HFFc6 (cell line): ENCODE measurements at places on chromosomes 16 and 17. TPM values are rescaled to one million over a fixed set of nuclear protein-coding genes. Genes with fewer than 3 reads are reported as not detected.

GRCh38 chr16:11670171-11671131 is 2.2 kb downstream of the SNN start:
- peaks cover 20% of the 10 kb centered on the region for H3K4me1 ChIP-seq
- no peak overlapping the region for H3K27ac ChIP-seq
- H3K27me3 ChIP-seq, result peaks cover 9% of the 10 kb centered on the region
- DNase-seq, result no peak

- H3K4me1 ChIP-seq, result peaks cover 18% of the 10 kb centered on the region
- no peaks in the 10 kb centered on the region for H3K36me3 ChIP-seq
- H3K4me3 ChIP-seq, result no peak overlapping the region
- no peak overlapping the region for H3K27ac ChIP-seq
Measured at GRCh38 chr16:81170824-81171223, 67.7 kb upstream of the BCO1 start.

GRCh38 chr17:49932138-49932723 is 36.8 kb upstream of the DLX4 start:
- H3K36me3 ChIP-seq, result no peaks in the 10 kb centered on the region
- DNase-seq, result no peak
- no peak overlapping the region for H3K27ac ChIP-seq
- peaks cover 63% of the 10 kb centered on the region for H3K27me3 ChIP-seq
- H3K4me1 ChIP-seq, result peaks cover 10% of the 10 kb centered on the region

DNA sequence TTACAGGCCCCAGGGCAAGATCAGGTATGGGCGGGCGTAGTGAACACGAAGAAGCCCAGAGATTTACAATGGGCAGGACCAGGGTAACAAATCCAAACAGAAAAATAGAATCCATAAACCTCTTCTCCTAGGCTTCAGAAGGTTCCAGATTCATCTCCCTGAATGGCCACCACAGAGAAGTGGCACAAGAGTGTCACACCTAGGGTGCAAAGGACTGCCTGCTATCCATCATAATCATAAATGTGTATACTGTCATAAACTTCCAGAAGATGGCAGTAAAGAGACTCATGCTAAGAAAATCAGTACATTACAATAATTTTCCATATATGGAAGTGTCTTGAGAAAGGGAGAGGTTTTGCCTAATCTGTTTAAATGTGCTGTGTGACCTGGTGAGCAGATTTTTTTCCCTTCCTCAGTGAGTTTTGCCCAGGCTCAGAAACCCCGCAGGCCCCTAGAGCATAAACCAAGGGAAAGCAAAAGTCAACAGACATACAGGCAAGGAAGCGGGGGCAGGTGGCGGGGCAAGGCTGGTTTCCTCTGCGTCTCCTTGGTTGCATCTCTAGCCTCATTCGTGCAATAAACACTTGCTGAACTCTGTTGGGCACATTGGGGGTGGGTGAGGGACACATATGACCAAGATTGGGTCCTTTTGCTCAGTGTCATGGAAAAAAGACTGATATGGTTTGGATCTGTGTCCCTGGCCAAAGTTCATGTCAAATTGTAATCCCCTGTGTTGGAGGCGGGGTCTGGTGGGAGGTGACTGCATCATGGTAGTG is 92.0 kb upstream of the CDH5 start:
- H3K4me1 ChIP-seq, result peaks cover 37% of the 10 kb centered on the region
- DNase-seq, result peak; percentile 43
- no peaks in the 10 kb centered on the region for H3K36me3 ChIP-seq
- no peak overlapping the region for H3K4me3 ChIP-seq
- H3K27ac ChIP-seq, result no peak overlapping the region
- H3K27me3 ChIP-seq, result no peaks in the 10 kb centered on the region; the same call in 1 of the 2 replicates

GRCh38 chr16:66910175-66910940 is 8.3 kb downstream of the CDH16 start:
- no peak overlapping the region for H3K27ac ChIP-seq
- no peak overlapping the region for H3K4me3 ChIP-seq
- H3K4me1 ChIP-seq, result peaks cover 1% of the 10 kb centered on the region

Gene RNF222
- total RNA-seq, result not detected in 3 replicates

Gene KRT33B
- 1.1 to 2.5 TPM (median 1.8 TPM) in 3 replicates for total RNA-seq

- peaks cover 26% of the 10 kb centered on the region for H3K36me3 ChIP-seq
- H3K4me1 ChIP-seq, result peaks cover 29% of the 10 kb centered on the region
- peak; percentile 74 for DNase-seq
- H3K4me3 ChIP-seq, result peak within 1 kb of the TSS; percentile 96
Measured at GRCh38 chr17:41812381-41813151, at the start of gene FKBP10. TSS of gene FKBP10 (plus strand) at chr17:41813004. CDS start at chr17:41813035, 31 bp downstream.

DNA sequence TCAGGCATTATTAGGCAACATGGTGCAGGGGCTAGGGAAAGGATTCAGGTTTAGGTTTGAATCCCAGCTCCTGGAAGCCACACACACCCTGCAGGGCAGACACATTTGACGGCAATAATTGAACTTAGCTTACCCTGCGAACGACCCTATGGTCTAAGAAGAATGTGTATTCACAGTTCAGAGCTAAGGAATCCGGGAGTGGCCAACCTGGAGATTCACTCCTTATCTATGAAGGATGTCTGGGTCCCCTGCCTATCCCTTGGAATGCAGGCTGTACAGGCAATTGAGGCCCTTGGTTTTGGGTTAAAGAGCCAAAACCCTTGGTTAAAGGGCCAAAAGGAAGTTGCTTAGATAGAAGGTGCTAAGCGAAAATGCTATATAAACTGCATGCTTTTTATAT is 2.9 kb upstream of the SYT17 start:
- no peaks in the 10 kb centered on the region for H3K4me1 ChIP-seq
- DNase-seq, result no peak
- no peak overlapping the region for H3K4me3 ChIP-seq
- peaks cover 21% of the 10 kb centered on the region for H3K27me3 ChIP-seq

DNA sequence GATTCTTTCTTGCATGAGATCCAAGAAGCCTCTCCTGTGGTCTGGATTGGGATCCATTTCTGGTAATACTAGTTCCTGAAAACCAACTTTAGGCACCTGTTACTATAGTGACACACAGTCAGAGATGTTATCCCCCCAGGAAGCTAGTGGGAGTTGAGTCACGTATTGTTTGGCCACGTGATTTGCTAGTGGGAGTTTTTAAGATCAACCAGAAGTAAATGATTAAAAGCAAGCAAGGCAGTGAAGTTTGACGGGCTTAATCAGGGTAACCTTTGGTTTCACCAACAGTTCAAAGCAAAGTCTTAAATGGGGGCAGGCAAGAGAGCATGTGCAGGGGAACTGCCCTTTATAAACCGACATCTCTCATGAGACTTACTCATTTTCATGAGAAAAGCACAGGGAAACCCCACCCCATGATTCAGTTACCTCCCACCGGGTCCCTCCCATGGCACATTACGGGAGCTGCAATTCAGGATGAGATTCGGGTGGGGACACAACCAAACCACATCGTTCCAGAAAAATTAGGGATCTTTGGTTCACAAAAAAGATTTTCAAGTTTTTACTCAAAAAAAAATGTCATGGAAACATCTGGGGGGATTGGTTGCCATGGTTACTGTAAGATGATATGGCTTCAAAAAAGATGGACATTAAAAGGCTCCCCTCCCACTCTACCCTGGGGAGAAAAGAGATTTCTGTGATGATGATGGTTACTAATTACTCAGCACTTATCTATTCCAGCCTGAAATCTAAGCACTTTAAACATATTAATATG is 483.1 kb upstream of the ERCC4 start:
- peak; percentile 9 for DNase-seq
- no peak overlapping the region for H3K4me3 ChIP-seq
- no peaks in the 10 kb centered on the region for H3K27me3 ChIP-seq
- H3K27ac ChIP-seq, result no peak overlapping the region
- no peaks in the 10 kb centered on the region for H3K36me3 ChIP-seq

DNA sequence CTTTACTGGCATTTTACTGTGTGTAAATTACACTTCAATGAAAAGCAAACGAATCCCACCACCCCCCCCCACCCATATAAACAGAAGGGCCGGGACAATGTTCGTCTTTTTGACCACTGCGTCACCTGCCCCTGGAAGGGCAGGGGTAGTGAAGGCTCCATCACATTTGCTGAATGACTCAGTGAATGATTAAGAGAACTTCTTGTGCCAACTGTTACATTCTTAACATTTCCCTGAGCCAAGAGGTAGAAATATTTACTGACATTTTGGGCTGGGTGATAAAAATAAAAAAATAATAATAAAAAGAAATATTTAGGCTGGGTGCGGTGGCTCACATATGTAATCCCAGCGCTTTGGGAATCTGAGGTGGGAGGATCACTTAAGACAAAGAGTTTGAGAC is 24.1 kb downstream of the C16orf96 start:
- no peak overlapping the region for H3K27ac ChIP-seq
- H3K27me3 ChIP-seq, result peaks cover 7% of the 10 kb centered on the region
- no peak overlapping the region for H3K4me3 ChIP-seq
- no peaks in the 10 kb centered on the region for H3K4me1 ChIP-seq
- peak; percentile 4 for DNase-seq

GRCh38 chr16:67433131-67433719 is 2.3 kb downstream of the HSD11B2 start:
- H3K27me3 ChIP-seq, result peaks cover 19% of the 10 kb centered on the region
- peaks cover 7% of the 10 kb centered on the region; the same call in 1 of the 2 replicates for H3K36me3 ChIP-seq
- no peaks in the 10 kb centered on the region for H3K4me1 ChIP-seq

GRCh38 chr16:55189224-55189623 is 134.8 kb upstream of the IRX6 start:
- peaks cover 1% of the 10 kb centered on the region for H3K27me3 ChIP-seq
- no peaks in the 10 kb centered on the region for H3K4me1 ChIP-seq
- H3K4me3 ChIP-seq, result no peak overlapping the region
- H3K27ac ChIP-seq, result no peak overlapping the region

Gene ZFP3
- 0.03 to 0.12 TPM (median 0.10 TPM) in 3 replicates for total RNA-seq

GRCh38 chr17:41520821-41521521 is 2.3 kb upstream of the KRT15 start:
- H3K27ac ChIP-seq, result peak overlapping the region; percentile 92
- H3K4me3 ChIP-seq, result peak overlapping the region; percentile 53; the same call in 1 of the 2 replicates
- H3K4me1 ChIP-seq, result peaks cover 44% of the 10 kb centered on the region

GRCh38 chr16:11597235-11598095 is 10.7 kb upstream of the LITAF start:
- H3K4me3 ChIP-seq, result peak overlapping the region; percentile 12; the same call in 1 of the 2 replicates
- peaks cover 34% of the 10 kb centered on the region for H3K4me1 ChIP-seq
- DNase-seq, result peak; percentile 35
- peak overlapping the region; percentile 60 for H3K27ac ChIP-seq
- peaks cover 2% of the 10 kb centered on the region; the same call in 1 of the 2 replicates for H3K27me3 ChIP-seq

GRCh38 chr17:48011405-48012150 is 26.0 kb downstream of the COPZ2 start:
- H3K4me1 ChIP-seq, result peaks cover 18% of the 10 kb centered on the region
- H3K27ac ChIP-seq, result peak overlapping the region; percentile 46
- peak; percentile 47 for DNase-seq
- no peaks in the 10 kb centered on the region for H3K36me3 ChIP-seq
- peak overlapping the region; percentile 75 for H3K4me3 ChIP-seq
- peaks cover 8% of the 10 kb centered on the region for H3K27me3 ChIP-seq

GRCh38 chr17:73196500-73196899 is 3.6 kb downstream of the COG1 start:
- H3K4me1 ChIP-seq, result peaks cover 46% of the 10 kb centered on the region
- H3K27ac ChIP-seq, result peak overlapping the region; percentile 72
- peaks cover 69% of the 10 kb centered on the region for H3K36me3 ChIP-seq
- H3K27me3 ChIP-seq, result no peaks in the 10 kb centered on the region; the same call in 1 of the 2 replicates
- DNase-seq, result peak; percentile 26
- peak overlapping the region; percentile 39 for H3K4me3 ChIP-seq

Gene MMP25
- 0.17 TPM in 1 of 2 replicates, not detected in the other for total RNA-seq

- H3K36me3 ChIP-seq, result no peaks in the 10 kb centered on the region
- no peak overlapping the region for H3K4me3 ChIP-seq
- no peak overlapping the region for H3K27ac ChIP-seq
Measured at GRCh38 chr16:1345087-1345486, 6.6 kb downstream of the TSR3 start.

DNA sequence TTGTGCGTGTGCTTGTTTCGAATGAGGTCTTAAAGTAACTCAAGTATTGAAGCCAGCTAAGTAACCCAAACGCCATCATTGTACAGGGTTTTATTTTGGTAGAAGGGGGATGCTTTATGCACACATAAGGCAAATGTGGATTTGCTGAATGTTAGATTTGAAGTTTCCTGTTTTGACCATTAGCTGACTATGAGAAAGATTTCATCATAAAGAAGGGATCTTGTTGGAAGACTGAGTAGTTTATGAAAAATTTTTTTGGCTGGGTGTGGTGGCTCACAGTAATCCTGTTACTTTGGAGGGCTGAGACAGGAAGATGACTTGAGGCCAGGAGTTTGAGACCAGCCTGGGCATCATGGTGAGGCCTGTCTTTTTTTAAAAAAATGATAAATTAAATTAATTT is 10.0 kb upstream of the ZFP3 start:
- no peak overlapping the region for H3K27ac ChIP-seq
- H3K36me3 ChIP-seq, result no peaks in the 10 kb centered on the region
- H3K4me3 ChIP-seq, result no peak overlapping the region
- peaks cover 7% of the 10 kb centered on the region; the same call in 1 of the 2 replicates for H3K4me1 ChIP-seq
- DNase-seq, result no peak

DNA sequence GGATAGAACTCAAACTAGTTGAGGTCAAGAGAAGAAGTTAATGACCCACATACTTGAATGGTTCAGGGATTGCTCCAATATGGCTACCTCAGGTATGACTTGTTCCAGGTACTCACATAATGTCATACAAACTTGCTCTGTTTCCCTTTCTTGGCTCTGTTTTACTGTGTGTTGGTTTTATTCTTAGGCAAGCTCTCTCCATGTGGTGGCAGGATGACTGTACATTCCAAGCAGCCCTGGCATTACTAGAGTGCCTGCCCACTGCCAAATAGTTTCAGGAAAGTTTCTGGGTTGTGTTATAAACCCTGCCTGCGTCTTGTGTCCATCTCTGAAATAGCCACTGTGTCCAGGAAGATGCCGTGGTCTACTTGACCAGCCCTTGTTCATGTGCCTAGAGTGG is 476.8 kb downstream of the SHISA9 start:
- DNase-seq, result no peak
- H3K4me3 ChIP-seq, result no peak overlapping the region
- no peaks in the 10 kb centered on the region for H3K36me3 ChIP-seq
- H3K27ac ChIP-seq, result no peak overlapping the region
- H3K27me3 ChIP-seq, result peaks cover 4% of the 10 kb centered on the region; the same call in 1 of the 2 replicates

GRCh38 chr17:39972271-39972670 is 8.3 kb upstream of the PSMD3 start:
- H3K4me3 ChIP-seq, result no peak overlapping the region
- peaks cover 3% of the 10 kb centered on the region for H3K27me3 ChIP-seq
- H3K36me3 ChIP-seq, result no peaks in the 10 kb centered on the region
- peaks cover 22% of the 10 kb centered on the region for H3K4me1 ChIP-seq

- H3K27ac ChIP-seq, result no peak overlapping the region; the same call in 1 of the 2 replicates
- no peaks in the 10 kb centered on the region for H3K36me3 ChIP-seq
- H3K4me1 ChIP-seq, result peaks cover 15% of the 10 kb centered on the region
- peak overlapping the region; percentile 72 for H3K4me3 ChIP-seq
Measured at GRCh38 chr16:53549970-53550690, 47.1 kb upstream of the AKTIP start.

- H3K36me3 ChIP-seq, result no peaks in the 10 kb centered on the region
- H3K4me1 ChIP-seq, result peaks cover 13% of the 10 kb centered on the region
- peak; percentile 54 for DNase-seq
- no peak overlapping the region for H3K27ac ChIP-seq
- peaks cover 5% of the 10 kb centered on the region for H3K27me3 ChIP-seq
- H3K4me3 ChIP-seq, result no peak overlapping the region
Measured at GRCh38 chr16:54342966-54343365, 56.4 kb upstream of the IRX3 start.

- H3K27me3 ChIP-seq, result peaks cover 6% of the 10 kb centered on the region
- peak overlapping the region; percentile 37; the same call in 1 of the 2 replicates for H3K27ac ChIP-seq
- peaks cover 17% of the 10 kb centered on the region for H3K4me1 ChIP-seq
- DNase-seq, result peak; percentile 70
Measured at GRCh38 chr17:46013502-46014165, 14.6 kb downstream of the STH start.
